ENCODE measurements at places on chromosomes 5 and 9. TPM values are rescaled to one million over a fixed set of nuclear protein-coding genes. Genes with fewer than 3 reads are reported as not detected.

SLC6A18 gene
- total RNA-seq: not detected

SLC6A19 gene
- total RNA-seq: not detected

GALT gene
- total RNA-seq: 53.8 TPM

KCNN2 gene
- total RNA-seq: 8.0 TPM

PCDHA9 gene
- total RNA-seq: not detected

CSF2 gene
- not detected for total RNA-seq

WDR31 gene
- 13.8 TPM for total RNA-seq

HSPA4 gene
- 68.8 TPM for total RNA-seq

NTRK2 gene
- total RNA-seq: 4.5 TPM

MLANA gene
- total RNA-seq: not detected

INSL4 gene
- not detected for total RNA-seq

ACTBL2 gene
- total RNA-seq: not detected

SLC25A2 gene
- 0.16 TPM for total RNA-seq

GHR gene
- 12.8 TPM for total RNA-seq

BAAT gene
- 0.08 TPM for total RNA-seq

NKD2 gene
- total RNA-seq: 2.8 TPM

FOXD4L4 gene
- total RNA-seq: not detected

LCN2 gene
- not detected for total RNA-seq

ORM2 gene
- total RNA-seq: not detected

FGF18 gene
- total RNA-seq: 5.8 TPM

FRRS1L gene
- 1.2 TPM for total RNA-seq

CBY3 gene
- total RNA-seq: not detected

NMRK1 gene
- total RNA-seq: 17.3 TPM

TRIO gene
- 56.0 TPM for total RNA-seq

LCN15 gene
- total RNA-seq: not detected

ANGPTL2 gene
- 32.6 TPM for total RNA-seq

SLC6A7 gene
- not detected for total RNA-seq

CDC20B gene
- total RNA-seq: not detected

PHF24 gene
- total RNA-seq: 0.19 TPM

OMD gene
- total RNA-seq: 4.2 TPM

DND1 gene
- 0.40 TPM for total RNA-seq
